IMR-90 (cell line): ENCODE measurements at places on chromosomes 4 and X. TPM values are rescaled to one million over a fixed set of nuclear protein-coding genes. Genes with fewer than 3 reads are reported as not detected.

The GAGE1 gene
- not detected in 2 replicates for total RNA-seq

The CXCL8 gene
- 2.7 and 3.3 TPM in 2 replicates for total RNA-seq

The KCTD8 gene
- total RNA-seq, result not detected in 2 replicates

The ADH4 gene
- total RNA-seq, result not detected in 2 replicates

The FAM184B gene
- total RNA-seq, result 0.18 and 0.28 TPM in 2 replicates
